SK-N-SH (cell line): ENCODE measurements at places on chromosomes 7 and 10.

DNA sequence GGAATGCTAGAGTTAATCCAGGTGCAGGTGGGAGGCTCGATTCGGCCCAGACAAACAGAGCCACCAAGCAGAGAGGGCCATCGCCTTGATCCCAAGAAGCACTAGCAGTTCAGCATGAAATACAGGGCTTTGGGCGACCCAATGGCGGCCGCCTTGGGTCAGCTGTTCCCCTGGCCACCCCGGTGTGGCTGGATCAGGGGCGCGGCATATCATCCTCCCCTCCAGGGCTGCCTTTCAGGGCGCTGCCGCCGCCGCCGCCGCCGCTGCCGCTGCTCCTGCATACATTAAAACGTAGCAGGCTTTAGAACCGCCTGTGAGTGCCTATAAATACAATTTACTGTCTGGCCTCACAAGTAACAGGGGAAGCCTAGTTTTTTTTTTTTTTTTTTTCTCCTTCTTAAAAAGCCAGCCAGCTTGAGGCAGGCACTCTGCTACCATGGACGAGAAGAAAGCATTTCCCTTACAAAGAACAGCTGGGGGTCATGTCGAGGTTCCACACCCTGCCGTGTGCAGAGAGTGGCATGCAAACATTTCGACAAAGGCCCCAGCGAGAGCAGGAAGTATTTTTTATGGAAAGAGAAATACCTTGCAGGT is 57.7 kb upstream of the EFCAB10 start:
- no peak for DNase-seq

GRCh38 chr10:115539142-115539762 is 446.1 kb downstream of the ATRNL1 start:
- no peak for DNase-seq

DNA sequence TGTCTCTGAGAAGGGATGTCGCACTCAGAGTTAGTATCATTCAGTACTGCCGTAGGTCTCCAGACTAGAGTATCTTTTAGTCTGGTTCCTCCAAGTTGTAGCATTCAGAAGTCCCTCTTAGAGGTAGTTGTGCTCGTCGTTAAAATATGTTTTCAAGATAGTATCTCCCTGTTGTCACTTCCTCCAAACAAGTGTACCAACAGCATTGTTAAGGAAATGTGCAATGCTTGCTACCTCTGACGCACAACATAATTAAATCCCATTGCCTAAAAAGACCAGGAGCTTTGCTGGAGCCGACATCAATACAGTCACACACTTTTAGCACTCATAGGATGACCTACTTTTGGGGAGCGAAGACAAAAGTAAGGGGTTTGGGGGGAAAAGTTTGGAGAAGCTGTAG is 80.0 kb upstream of the STK17A start:
- DNase-seq, result no peak

DNA sequence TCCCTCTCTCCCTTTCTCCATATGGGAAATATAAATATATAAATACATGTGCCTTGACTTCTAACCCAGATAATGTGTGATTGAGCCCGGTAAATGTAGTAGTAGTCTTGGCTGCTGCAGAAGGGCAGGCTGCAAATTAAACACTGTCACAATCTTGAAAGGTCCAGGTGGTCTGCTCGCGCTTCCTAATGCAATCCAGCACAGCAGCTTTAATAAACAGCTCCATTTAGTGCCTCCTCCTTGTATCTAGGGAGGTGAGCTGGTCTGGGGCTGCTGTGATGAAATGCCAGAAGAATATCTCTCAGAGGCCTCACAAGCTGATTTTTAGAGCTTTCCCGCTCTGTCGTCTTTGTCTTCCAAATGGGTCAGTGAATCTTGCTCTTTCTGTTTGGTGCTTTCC is 782 bp downstream of the POU6F2 start:
- no peak for DNase-seq

- peak; percentile 27 for DNase-seq
These were observed 62.9 kb downstream of the GRM8 start for GRCh38 chr7:127189886-127190285.

- no peak for DNase-seq
These were observed 56.2 kb upstream of the CACUL1 start for GRCh38 chr10:118810796-118811505.

DNA sequence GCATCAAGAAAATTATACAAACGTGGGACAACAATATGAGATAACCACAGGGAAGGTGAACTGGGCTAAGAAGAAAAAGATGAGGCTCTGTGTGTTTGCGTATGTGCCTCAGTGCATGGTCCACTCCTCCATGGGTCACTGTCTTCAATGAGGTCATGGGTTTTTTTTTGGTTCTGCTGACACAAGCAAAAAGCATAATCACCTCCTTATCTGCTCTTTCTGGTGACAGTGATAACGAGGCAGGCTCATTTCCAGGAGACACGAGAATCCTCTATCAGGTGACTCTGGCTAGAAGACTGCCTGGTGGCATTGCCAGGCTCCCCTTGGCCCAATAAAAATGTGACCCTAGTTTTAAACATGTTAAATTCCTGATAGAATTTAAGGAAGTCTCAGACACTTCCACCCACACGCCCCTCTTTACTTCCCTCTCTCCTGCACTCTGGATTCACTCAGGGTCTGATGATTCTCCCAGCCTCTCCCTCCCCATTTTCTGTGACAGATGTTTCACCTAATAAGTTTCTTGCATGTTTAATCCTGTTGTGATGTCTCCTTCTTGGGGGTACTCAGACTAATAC is 35.3 kb upstream of the CDCA7L start:
- no peak for DNase-seq

DNA sequence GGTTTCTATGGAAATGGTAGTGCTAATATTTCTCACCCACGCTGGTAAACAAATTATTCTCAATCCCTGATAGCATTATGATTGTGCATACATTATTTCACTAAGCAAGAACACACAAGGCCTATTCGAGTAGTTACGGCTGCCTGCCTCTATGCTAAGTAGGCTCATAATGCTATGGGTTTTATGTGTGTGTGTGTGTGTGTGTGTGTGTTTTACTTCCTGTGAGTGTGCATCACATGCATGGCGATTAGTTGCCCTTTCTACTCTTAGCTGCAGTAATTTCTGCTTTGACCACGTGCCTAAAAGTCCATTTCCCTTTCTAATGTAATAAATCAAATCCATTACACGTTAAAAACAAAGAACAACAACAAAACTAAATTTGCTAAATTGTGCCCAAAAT is 117.0 kb downstream of the CHCHD3 start:
- no peak for DNase-seq

GRCh38 chr10:637771-638195 is 51.7 kb downstream of the DIP2C start:
- no peak for DNase-seq

DNA sequence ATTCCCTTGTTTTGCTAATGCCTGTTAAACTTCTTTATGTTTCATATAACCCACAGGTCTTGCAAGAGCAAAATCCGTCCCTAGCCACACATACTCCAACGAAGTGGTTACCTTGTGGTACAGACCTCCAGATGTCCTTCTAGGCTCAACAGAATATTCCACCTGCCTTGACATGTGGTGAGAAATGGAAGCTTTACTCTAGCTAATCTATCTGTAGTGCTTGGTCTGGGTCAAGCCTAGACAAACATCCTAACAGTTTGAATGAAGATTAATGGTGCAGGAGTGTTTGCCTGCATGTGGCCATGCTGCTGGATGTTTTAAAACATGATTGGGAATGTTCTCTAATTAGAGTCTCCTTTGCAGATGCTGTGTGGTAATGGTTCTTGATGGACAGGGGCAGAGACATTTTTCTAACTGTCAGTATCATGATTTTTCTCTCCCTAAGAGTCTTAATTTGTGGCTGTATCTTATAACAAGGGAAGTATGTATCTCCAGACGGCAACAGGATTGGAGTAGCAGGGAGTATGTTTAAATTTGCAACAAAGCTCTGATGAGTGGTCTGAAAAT is 308.5 kb upstream of the FZD1 start:
- no peak for DNase-seq

DNA sequence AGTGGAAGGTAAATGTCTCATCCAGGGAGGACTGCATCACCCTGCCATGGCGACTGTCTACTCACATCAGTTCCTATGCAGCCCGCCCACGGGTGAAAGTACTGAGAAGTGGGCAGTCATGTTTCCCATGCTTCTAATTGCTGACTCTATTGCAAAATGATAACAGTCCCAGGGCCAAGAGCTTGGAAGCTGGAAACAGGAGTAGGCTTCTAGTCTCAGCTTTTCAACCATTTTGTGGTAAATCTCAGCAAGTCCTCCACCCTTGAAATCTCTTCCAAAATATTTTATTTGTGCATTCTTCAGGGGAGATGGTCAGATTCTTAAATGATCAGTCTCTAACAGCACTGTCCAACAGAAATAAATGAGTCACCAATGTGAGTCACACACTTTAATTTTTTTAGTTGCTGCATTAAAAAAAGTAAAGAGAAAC is 48.1 kb upstream of the TARP start:
- DNase-seq, result no peak
